ENCODE measurements at places on chromosomes 11 and 22.
A peak's percentile ranks its signal among the peaks of the same experiment; 100 is the strongest.

- no peak for DNase-seq
Measured at GRCh38 chr11:93288079-93288478, 42.5 kb upstream of the DEUP1 start.

- DNase-seq, result no peak
Measured at GRCh38 chr11:2444821-2445745, at the start of gene KCNQ1. TSS of gene KCNQ1 (plus strand) at chr11:2445008. CDS start at chr11:2445099, 91 bp downstream.

DNA sequence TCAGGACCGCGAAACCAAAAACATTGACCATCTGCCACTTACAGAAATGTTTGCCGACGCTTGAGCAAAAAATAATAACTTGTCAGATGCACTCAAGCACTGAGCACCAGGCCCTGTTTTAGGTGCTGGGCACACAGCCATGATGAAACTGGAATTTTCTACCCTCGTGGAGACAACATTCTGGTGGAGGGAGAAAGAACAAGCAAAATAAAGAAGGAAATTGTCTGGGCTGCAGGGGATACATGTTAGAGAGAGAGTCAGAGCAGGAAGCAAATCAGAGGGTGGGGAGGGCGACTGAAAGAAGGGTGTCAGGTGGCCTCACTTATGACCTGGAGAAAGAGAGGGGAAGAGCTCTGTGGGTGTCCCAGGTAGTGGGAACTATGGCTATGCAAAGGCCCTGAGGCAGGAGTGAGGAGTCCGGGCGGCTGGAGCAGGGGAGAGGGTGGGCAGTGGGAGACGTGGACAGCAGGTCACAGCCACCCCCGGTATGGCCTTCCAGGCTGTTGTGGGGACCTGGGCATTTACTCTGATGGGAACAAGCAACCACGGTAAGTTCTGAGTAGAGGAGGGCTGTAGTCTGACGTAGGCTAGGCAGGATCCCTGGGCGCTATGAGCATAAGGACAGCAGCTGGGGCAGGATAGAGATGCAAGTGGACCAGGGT is 78.8 kb downstream of the MYEOV start:
- DNase-seq, result no peak

GRCh38 chr22:42437488-42438292 is 5.5 kb upstream of the NFAM1 start:
- peak; percentile 77 for DNase-seq

- no peak for DNase-seq
Measured at GRCh38 chr11:128503245-128503991, 83.9 kb downstream of the ETS1 start.

DNA sequence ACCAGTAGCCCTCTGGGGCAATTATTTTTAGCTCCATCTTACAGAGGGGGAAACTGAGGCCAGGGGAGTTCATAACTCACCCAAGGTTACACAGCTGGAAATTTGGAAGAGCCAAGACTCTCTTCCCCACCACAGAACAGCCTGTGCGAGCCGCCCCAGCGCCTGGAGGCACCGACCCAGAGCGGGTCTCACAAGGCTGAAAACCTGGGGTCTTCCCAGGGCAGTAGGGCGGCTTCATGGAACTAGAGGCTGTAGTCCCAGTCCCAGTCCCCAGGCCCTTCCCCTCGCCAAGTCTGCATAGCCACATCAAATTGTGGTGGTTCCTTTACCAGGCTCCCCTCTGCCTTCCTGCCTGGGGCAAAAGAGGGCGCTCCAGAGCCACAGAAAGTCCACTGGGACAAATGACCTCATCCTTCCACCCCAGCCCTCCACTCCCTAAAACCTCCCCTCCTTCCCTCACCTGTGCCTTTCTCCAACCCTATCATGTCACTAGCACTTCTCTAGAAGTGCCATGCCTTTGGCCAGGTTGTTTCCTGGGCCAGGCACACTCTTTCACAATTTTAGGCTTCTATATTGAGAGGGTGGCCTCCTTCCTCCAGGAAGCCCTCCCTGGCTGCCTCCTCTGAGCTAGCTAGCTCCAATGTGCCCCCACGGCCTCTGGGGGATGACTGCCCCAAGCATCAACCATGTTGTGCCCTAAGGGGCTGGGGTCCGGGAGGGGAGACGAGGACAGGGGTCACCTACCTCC is 15.2 kb upstream of the CDC42EP1 start:
- DNase-seq, result peak; percentile 27

DNA sequence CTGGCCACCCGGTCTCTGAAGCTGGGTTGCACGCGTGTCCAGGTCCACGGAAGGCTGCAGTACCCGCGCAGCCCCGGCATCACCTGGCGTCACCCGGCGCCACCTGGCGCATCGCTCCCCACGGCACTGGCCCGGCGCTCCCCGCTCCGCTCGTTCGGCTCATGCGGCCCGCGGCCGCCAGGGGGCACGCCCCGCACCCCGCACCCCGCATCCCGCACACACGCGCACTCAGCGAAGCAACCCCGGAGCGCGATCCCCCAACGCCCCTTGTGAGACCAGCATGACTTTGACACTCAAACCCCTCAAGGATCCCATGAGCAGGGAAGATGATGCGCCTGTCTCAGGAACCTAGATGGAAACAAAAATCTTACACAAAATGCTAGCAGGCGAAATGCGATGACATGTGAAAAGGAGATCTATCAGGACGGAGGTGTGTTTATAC is 11.9 kb downstream of the B3GNT6 start:
- DNase-seq, result peak; percentile 38

DNA sequence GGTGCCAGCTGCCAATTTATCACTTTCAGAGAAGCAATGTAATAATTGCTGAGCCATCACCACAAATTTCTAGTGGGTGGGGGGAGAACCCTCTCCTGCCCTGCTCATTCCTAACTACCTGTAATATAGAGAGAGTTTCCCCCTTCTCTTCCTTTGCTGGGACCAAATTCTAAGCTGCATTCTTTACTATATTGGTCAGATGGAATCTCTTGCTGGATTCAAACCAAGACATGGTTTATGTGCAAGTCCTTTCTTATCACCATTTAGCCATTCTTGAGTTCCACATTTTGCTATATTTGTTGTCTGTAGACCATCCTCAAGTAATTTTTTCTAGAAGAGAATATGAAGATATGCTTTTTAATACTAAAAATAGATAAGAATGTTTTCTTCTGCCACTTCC is 452.1 kb downstream of the MN1 start:
- DNase-seq, result no peak

DNA sequence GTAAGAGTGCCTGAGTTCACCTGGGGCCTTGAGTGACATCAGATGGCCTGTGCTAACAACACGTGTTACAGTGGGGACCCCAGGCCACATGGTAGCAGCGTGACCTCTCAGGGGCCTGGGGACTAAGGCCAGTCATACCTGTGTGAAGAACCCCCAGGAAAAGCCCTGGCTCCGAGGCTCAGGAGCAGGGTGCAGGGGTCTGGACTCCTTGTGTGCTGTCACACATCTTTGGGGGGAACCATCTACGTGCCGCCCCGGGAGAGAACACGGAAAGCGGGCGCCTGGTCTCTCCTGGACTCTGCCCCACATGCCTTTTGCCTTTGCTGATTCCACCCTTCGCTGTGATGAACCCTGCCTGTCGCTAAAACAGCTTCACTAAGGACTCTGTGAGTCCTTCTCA is 48.7 kb downstream of the SHANK2 start:
- DNase-seq, result no peak
